ENCODE measurements at places on chromosomes 2 and 18.
A peak's percentile ranks its signal among the peaks of the same experiment; 100 is the strongest.

DNA sequence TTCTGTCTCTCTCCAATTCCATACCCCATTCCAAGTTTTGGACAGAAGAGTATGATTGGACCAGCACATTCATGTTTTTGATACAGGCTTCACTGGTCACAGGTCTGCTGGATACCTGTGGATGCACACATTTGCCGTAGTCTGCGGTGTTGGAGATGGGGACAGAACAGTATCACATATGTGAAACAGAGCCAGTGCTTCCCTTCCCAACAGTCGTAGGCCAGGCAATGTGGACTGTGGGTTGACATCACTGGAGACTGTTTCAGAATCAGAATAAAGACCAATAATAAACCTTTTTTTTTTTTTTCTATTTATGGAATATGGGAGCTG is 18.7 kb downstream of the ACSL3 start:
- DNase-seq, result no peak

DNA sequence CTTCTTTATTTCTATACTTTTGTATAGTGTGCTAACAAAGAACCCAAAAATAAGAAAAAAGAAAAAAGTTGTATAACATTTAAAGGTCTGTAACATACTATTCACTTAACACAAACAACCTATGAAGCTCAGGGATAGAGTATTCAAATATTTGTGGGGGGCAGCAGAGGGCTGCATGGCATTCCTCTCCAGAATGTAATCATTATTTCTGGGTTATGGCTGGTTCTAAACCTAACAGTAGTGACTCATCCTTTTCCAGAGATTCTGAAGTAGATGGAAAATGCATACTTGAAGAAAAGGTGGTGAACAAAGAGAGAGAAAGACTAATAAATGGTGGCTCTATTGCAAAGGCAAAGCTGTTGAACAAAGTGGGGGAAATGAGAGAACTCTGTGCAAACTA is 249.4 kb downstream of the NRXN1 start:
- no peak for DNase-seq

DNA sequence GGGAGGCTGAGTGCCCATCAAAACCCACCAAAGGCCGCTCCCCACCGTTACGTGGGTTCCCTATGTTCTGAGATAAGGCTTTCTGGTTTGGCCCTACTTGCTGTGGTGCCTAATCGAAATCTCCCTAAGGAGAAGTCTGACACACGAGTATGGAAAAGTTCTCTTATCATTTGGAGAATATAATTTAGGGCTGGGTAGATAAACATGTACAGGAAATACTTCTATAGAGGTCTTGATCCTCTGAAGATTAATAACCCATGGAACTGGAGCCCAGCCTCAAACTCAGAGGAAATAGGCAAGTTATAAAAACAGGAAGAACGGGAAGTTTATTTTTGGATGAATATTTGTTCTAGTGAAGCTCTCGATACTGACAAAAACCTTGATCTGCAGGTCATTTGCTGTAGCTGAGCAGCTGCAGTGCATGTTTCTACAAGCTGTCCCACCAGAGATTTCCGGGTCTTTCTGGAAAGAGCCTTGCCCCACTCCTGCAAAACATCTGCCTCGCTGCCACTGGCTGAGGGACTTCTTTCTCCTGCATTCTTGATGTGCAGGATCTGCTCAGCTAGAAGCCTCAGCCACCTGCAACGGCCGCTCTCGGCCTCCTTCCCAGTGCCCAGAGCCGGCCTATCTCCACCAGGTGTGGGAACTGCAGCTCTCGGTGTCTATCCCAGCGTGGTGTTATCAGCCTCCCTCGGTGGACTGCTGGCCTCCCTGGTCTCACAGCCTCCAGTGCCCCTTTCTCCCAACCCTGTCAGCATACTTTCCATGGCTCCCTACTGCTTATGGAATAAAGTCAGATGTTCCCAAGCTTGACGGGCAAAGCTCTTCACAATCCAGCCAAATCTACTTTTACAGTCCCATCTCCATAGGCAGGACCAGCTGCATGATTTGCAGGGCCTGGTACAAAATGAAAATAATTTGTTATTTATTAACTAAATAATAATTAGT is 48.6 kb downstream of the SPRED2 start:
- no peak for DNase-seq

GRCh38 chr2:107325981-107326786 is 440.2 kb upstream of the ST6GAL2 start:
- peak; percentile 59 for DNase-seq

GRCh38 chr2:101150306-101151145 is 656 bp downstream of the TBC1D8 start:
- peak; percentile 63 for DNase-seq

DNA sequence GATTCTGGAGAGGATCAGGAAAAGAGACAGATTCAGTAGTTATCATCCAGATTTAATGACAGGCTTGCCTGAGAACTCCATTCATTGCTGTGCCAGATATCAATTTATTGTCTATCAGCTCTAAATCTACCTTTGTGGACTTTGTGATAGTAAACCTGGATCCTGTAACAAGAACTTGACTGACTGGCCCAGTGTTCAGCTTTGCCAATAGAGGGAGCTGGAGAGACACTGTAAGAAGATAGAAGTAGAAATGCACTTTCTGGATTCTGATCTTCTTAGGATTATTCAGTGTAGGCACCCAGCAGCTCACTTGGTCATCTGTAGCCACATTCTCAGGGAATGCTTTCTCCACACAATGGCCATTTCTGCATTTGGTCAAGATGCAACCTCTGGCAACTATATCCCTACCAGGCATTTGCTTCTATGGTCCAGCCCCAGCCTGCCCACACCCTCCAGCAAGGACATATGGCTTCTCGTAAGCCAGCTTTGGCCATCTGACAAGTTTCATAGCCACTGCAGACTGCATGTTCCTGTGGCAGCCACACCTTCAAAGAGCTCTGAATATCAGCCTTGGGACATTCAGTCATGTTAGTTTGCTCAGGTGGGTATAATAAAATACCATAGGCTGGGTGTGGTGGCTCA is 6.1 kb upstream of the SERPINB8 start:
- no peak for DNase-seq

DNA sequence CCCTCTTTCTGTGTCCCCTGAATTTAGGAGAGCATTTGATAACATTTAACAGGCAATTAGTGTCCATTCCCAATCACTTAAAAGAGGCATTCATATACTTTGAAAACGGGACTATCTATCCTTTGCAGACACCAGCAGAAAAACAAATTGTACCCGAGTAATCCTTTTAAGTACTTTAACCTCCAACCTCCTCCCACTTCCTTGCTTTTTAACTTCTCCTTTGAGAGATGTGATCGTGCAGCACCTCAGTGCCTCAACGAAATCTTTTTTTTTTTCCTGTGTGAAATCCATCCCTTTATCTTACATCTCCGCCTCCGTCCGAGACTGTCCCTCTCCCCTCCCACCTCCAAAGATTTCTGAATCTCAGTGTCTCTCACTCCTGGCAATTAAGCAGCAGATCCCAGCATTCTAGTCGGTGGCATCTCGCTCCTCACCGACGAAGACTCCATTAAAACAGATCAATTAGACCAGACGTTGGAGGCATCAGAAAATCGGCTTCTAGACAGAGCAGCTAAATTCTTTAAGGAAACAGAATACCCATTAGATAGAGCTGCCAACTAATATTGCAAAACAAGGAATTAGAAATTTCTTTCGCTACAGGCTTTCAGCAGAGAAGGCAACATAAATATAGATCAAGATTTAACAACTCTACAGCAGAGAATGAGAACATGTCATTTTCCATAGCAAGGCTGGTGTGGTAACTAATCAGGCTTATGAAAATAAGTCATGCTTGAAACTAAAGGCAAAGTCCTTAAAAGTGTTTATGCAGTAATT is 1.9 kb upstream of the TMEFF2 start:
- DNase-seq, result no peak

GRCh38 chr2:182907081-182907830 is 40.8 kb upstream of the FRZB start:
- DNase-seq, result no peak

- DNase-seq, result no peak
Measured at GRCh38 chr2:58553937-58554336, 312.8 kb upstream of the FANCL start.

DNA sequence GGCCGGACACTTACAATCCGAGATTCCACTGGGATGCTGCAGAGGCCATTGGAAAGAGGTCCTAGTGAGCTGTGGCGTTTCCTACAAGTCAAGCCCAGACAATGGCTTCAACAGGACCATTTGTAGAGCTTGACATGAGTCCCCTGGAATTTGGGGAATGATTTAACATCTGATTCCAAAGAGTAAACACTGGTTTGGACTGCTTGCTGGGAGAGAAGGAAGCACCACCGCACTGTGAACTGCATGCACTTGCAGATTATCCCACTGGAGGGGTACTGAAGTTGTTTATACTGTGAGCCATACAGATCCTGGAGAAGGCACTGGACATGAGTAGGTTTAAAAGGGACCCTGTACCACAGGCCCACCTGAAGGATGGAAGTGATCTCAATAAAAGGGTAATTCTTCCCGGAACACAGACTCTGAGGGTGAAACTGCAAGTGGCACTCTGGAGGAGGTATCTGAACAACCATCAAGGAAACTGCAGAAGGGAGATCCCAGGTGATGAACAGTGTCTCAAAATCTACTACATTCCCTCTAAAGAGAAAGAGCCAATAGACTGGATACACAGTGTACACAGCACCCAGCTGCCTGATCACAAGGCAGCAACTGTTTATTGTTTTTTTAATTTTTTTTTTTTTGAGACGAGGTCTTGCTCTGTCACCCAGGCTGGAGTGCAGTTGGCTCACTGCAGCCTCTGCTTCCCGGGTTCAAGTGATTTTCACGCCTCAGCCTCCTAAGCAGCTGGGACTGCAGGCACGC is 4.3 kb upstream of the RAB6C start:
- DNase-seq, result no peak

- DNase-seq, result no peak
Measured at GRCh38 chr2:62785216-62785615, 79.7 kb downstream of the EHBP1 start.

- no peak for DNase-seq
Measured at GRCh38 chr18:22856870-22857269, 76.3 kb upstream of the RBBP8 start.

GRCh38 chr18:73261243-73261642 is 393.5 kb upstream of the NETO1 start:
- DNase-seq, result no peak

DNA sequence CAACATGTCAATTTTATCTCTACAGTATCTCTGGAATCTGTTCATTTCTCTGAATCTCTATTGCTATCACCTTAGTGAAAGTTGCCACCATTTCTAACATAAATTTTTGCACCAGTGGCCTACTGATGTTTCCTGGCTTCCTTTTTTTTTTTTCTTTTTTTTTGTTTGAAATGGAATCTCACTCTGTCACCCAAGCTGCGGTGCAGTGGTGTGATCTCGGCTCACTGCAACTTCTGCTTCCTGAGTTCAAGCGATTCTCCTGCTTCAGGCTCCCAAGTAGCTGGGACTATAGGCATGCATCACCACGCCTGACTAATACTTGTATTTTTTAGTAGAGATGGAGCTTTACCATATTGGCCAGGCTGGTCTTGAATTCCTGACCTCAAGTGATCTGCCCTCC is 35.1 kb downstream of the KCNJ13 start:
- DNase-seq, result no peak

DNA sequence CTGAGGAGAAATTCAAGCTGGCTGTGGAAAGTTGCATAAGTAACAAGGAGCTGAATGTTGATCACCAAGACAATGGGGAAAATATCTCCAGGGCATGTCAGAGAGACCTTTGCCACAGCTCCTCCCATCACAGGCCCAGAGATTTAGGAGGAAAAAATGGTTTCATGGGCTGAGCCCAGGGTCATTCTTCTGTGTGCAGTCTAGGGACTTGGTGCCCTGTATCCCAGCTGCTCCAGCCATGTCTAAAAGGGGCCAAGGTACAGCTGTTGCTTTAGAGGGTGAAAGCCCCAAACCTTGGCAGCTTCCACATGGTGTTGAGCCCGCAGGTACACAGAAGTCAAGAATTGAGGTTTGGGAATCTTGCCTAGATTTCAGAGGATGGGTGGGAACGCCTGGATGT is 439.8 kb upstream of the HNRNPA3 start:
- DNase-seq, result no peak

GRCh38 chr2:175832866-175833265 is 169.2 kb downstream of the LNPK start:
- no peak for DNase-seq

- DNase-seq, result no peak
Measured at GRCh38 chr2:241853651-241854341, 4.9 kb downstream of the PDCD1 start.

- DNase-seq, result no peak
Measured at GRCh38 chr2:73964223-73964622, 20.5 kb upstream of the TET3 start.

- no peak for DNase-seq
Measured at GRCh38 chr2:64008434-64009009, 10.7 kb downstream of the VPS54 start.

- DNase-seq, result no peak
Measured at GRCh38 chr18:34880403-34880802, 160.8 kb upstream of the MAPRE2 start.

- no peak for DNase-seq
Measured at GRCh38 chr2:175937216-175937615, 64.9 kb downstream of the LNPK start.

GRCh38 chr2:68828887-68829708 is 42.1 kb downstream of the BMP10 start:
- DNase-seq, result peak; percentile 92

- no peak for DNase-seq
Measured at GRCh38 chr2:19250906-19251305, 107.5 kb downstream of the OSR1 start.

- no peak for DNase-seq
Measured at GRCh38 chr2:14626873-14627272, 5.6 kb upstream of the LRATD1 start.

GRCh38 chr2:152508446-152508845 is 173.5 kb downstream of the FMNL2 start:
- no peak for DNase-seq

DNA sequence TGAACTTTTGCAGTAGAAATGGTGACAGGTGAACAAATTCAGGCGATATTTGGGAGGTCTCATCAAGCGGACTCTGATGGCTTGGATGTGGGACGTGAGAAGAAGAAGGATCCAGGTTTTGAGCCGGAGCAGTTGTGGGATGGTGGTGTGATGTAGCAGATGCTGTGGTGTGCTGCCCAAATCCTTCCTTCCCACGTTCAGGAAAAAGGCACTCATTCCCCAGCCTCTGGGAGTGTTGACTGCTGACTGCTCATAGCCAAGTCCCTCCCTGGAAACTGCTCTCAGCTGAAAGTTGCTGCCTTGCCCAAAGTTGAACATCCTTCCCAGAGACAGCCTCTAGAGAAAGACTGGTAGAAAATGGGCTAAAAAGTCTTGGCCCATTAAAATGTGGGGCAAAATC is 890.3 kb upstream of the ACVR2A start:
- DNase-seq, result no peak

DNA sequence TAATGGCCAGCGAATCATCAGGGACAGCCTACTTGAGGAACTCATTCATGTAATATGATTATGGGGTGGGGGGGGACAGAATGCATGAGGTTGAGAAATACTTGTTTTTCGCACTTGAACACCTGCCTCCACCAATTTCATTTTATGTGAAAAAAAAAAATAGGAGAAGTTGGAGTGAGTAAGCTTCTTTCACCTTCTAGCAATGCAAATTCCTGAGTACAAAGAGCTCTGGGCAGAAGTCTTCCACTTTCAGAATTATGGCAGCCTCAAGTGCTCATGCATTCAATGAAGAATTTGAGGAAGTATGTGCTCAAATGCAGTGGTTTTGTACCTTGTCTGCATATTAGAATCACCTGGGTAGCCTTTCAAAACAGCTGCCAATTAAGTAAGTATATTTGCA is 40.1 kb upstream of the GPD2 start:
- no peak for DNase-seq

- no peak for DNase-seq
Measured at GRCh38 chr2:31235504-31235902, 1.6 kb downstream of the EHD3 start.

GRCh38 chr2:113757138-113757657 is 756 bp upstream of the SLC35F5 start:
- DNase-seq, result peak; percentile 40

GRCh38 chr2:26687801-26688200 is 4.7 kb upstream of the KCNK3 start:
- no peak for DNase-seq
